ENCODE measurements at places on chromosomes 3 and 15. TPM values are rescaled to one million over a fixed set of nuclear protein-coding genes. Genes with fewer than 3 reads are reported as not detected.

Gene SIDT1
- total RNA-seq, result 53.8 TPM

Gene GREM1
- total RNA-seq, result not detected

DNA sequence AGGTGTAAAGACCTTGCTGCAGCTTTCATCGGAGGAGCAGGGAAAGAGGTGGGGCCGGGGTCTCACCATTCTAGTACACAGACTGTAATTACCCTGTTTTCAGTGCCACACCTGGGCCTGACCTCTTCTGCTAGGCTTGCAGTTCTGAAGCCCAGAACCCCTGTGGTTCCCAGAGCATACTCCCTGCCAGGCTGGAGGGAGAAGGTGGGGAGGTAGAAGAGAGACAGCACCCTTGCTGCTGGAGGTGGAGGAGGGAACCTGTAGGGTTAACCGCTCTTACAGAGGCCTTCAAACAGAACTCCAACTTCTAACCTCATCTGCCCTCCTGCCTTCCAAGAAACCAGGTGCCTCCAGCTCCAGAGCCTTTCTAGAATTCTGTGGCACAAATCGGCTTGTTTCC, 27.0 kb downstream of the PCOLCE2 start:
- no peak overlapping the region for H3K4me3 ChIP-seq
- no peak for DNase-seq
- H3K27me3 ChIP-seq, result peaks cover 43% of the 10 kb centered on the region
- peaks cover 8% of the 10 kb centered on the region for H3K4me1 ChIP-seq

DNA sequence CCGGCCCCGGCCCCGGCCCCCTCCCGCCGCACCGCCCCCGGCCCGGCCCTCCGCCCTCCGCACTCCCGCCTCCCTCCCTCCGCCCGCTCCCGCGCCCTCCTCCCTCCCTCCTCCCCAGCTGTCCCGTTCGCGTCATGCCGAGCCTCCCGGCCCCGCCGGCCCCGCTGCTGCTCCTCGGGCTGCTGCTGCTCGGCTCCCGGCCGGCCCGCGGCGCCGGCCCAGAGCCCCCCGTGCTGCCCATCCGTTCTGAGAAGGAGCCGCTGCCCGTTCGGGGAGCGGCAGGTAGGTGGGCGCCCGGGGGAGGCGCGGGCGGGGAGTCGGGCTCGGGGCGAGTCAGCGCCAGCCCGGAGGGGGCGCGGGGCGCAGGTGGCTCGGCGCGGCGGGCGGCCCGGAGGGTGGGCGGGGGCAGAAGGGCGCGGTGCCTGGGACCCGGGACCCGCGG, 352 bp downstream of the CHRD start:
- H3K36me3 ChIP-seq, result peaks cover 8% of the 10 kb centered on the region
- H3K4me1 ChIP-seq, result peaks cover 6% of the 10 kb centered on the region
- H3K27me3 ChIP-seq, result peaks cover 78% of the 10 kb centered on the region
- DNase-seq, result no peak
- no peak overlapping the region for H3K4me3 ChIP-seq

DNA sequence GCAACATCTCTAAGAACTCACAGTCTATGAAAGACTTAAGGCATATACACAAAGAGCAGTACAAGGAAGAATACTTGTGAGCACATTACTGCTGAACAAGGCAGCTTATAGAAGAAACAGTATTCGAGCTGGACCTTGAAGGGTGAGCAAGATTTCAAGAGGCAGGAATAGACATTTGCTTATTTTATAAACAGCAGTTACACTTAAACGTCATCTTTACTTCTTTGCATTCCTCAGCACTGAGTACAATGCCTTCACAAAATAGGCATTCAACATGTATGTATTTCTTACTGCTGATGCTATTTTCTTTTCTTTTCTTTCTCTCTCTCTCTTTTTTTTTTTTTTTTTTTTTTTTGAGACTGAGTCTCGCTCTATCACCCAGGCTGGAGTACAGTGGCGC, 205.8 kb downstream of the ZIC4 start:
- H3K4me3 ChIP-seq, result no peak overlapping the region
- no peaks in the 10 kb centered on the region for H3K27me3 ChIP-seq
- DNase-seq, result no peak
- no peak overlapping the region for H3K27ac ChIP-seq

Gene GOLGA6A
- not detected for total RNA-seq

Gene PEX11A
- 0.16 TPM for total RNA-seq

Gene TJP1
- not detected for total RNA-seq

Gene ANKUB1
- not detected for total RNA-seq

DNA sequence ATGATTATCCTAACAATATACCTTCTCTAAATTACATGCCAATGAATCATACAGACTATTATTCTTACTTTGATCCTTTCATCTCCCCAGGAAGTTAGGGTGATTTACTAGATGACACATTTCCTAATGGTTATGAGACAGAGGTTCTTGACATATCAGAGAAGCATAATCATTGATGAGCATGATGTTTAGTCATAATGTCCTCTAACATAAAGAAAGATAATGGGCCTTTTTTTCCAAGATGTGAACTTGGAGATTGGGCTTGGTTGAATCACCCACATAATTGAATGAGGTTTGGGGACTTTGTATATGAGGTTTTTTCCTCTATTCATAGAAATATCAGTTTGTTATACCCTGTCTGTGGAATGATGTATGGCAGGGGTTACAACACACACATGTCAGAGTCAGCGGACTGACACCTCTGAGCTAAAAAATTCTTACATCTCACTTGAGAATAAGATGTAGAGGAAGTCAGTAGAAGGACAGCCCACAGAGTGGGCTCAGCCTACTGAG, 69.7 kb upstream of the DCBLD2 start:
- H3K4me1 ChIP-seq, result no peaks in the 10 kb centered on the region
- H3K4me3 ChIP-seq, result no peak overlapping the region
- H3K36me3 ChIP-seq, result no peaks in the 10 kb centered on the region
- DNase-seq, result no peak

DNA sequence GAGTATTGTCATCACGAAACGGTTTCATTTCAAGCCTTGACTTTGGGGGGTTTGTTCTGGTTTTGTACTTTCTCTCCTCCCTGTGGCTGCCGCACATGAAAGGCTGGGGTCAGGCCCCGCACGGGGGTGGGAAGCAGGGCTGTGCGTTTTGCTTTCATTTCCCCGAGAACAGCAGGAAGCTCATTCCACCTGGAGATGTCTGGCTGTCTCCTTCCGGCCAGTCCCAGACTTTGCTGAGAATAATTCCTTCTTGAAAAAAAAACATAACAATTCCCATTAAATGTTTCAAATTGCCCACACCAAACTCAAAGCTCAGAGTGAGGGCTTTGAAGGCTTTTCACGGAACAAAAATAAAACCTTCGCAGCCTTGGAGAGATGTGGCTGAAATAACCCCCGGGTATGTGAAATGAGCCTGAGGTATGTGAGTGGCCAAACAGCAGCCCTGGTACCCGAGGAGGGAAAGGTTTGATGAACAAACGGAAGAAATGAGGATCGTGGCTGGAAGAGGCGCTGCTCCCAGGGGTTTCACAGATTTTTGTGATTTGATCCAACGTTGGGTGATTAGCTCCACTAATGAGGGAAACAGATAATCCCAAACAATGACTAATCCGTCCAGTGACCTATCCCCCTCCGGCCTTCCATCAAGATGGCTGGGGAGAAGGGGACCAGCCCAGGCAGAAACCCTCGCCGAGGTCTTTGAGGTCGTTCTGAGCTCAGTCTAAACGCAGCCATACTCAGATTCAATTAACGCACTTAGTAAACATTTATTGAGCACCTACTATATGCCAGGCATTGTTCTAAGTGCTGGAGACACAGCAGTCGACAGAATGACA, 126.9 kb upstream of the MEF2A start:
- H3K4me1 ChIP-seq, result peaks cover 19% of the 10 kb centered on the region
- no peaks in the 10 kb centered on the region for H3K36me3 ChIP-seq
- H3K27ac ChIP-seq, result no peak overlapping the region
- no peak overlapping the region for H3K4me3 ChIP-seq
- peaks cover 29% of the 10 kb centered on the region for H3K27me3 ChIP-seq

- peaks cover 2% of the 10 kb centered on the region for H3K36me3 ChIP-seq
- DNase-seq, result no peak
- no peak overlapping the region for H3K4me3 ChIP-seq
- peaks cover 7% of the 10 kb centered on the region for H3K4me1 ChIP-seq
- H3K27ac ChIP-seq, result peak overlapping the region; percentile 10
These were observed 9.8 kb downstream of the ABTB1 start for GRCh38 chr3:127682561-127682960.

Gene LMAN1L
- total RNA-seq, result 0.82 TPM

DNA sequence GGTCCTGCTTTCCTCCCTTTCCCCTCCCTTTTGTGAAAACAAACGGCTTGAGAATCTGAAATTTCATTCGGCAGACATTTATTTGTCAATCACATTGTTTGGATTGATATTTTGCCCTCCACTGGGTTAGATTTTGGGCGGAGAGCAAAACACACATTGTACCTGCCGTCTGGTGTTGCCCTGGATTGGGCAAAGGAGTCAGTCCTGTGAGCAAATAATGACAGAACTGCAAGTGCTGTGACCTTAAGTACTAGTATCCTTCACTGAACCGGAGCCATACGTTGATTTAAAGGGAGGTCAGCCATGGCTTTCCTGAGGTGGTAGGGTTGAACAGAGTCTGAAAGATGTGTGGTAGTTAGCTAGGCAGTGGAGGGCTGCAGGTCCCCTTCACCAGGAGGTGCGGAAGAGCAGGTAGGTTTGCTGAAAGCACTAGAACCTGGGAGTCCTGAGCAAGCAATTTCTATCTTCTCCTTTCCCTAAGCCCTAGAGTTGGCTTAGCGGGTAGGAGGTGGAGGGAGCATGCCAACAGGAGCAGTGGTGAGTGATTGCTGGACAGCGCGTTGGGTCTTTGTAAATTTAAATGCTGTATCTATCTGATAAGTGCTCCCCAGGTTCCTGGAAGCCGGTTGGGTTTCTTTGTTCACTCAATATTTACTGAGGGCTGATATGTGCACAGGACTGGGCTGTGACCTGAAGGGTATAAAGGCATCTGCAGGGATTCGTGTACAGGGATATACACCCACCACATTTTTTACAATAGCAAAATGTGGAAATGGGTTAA, 2.0 kb downstream of the PDIA5 start:
- H3K4me3 ChIP-seq, result peak overlapping the region; percentile 84
- H3K4me1 ChIP-seq, result peaks cover 28% of the 10 kb centered on the region
- H3K27me3 ChIP-seq, result no peaks in the 10 kb centered on the region

GRCh38 chr15:60647246-60647645, 168.3 kb upstream of the ICE2 start:
- peaks cover 46% of the 10 kb centered on the region for H3K4me1 ChIP-seq
- H3K4me3 ChIP-seq, result no peak overlapping the region
- no peaks in the 10 kb centered on the region for H3K27me3 ChIP-seq
- H3K27ac ChIP-seq, result peak overlapping the region; percentile 71

- no peaks in the 10 kb centered on the region for H3K36me3 ChIP-seq
- H3K27ac ChIP-seq, result no peak overlapping the region
- H3K4me1 ChIP-seq, result no peaks in the 10 kb centered on the region
- no peak for DNase-seq
- no peak overlapping the region for H3K4me3 ChIP-seq
- no peaks in the 10 kb centered on the region for H3K27me3 ChIP-seq
These were observed 194.5 kb downstream of the RBMS3 start for GRCh38 chr3:29475305-29475840.

- H3K27ac ChIP-seq, result peak overlapping the region; percentile 87
- H3K4me3 ChIP-seq, result no peak overlapping the region
- H3K36me3 ChIP-seq, result peaks cover 2% of the 10 kb centered on the region
- no peak for DNase-seq
These were observed 8.1 kb downstream of the NKTR start for GRCh38 chr3:42608581-42608980.

Gene VEPH1
- total RNA-seq, result 3.9 TPM

- H3K27me3 ChIP-seq, result no peaks in the 10 kb centered on the region
- no peaks in the 10 kb centered on the region for H3K36me3 ChIP-seq
- H3K4me3 ChIP-seq, result no peak overlapping the region
- no peak for DNase-seq
- no peaks in the 10 kb centered on the region for H3K4me1 ChIP-seq
- H3K27ac ChIP-seq, result no peak overlapping the region
These were observed 323.0 kb upstream of the CDIN1 start for GRCh38 chr15:36256404-36256807.

Data from T-helper 17 cell (primary cell).